ENCODE measurements at places on chromosomes 7 and 10.
A peak's percentile ranks its signal among the peaks of the same experiment; 100 is the strongest.

GRCh38 chr7:130814778-130815335, 80.8 kb upstream of the KLF14 start:
- peak; percentile 47 for DNase-seq

DNA sequence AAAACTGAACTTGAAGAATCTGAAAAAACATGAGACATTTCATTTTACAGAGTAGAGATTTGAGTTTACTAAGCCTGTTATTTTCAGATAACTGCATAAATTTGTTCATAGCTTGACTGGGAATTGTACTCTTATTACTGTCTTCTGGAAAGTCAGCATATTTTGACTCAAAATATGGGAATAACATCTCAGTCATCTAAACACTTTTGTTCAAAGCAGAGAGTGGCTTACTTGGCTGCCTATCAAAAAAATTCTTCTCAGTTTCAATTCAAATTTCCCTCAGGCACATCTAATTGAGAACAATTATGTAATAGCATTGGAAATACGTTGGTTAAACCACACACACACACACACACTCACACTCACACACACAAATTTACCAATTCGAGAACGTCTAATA, 384.6 kb downstream of the ARL4A start:
- peak; percentile 2 for DNase-seq

- no peak for DNase-seq
Measured at GRCh38 chr10:129951101-129951969, 12.7 kb downstream of the EBF3 start.

- no peak for DNase-seq
Measured at GRCh38 chr7:35691827-35692307, 3.1 kb downstream of the HERPUD2 start.

All from epithelial cell of esophagus (primary cell).